NCI-H446 (cell line): ENCODE measurements at places on chromosomes 5 and 9.

DNA sequence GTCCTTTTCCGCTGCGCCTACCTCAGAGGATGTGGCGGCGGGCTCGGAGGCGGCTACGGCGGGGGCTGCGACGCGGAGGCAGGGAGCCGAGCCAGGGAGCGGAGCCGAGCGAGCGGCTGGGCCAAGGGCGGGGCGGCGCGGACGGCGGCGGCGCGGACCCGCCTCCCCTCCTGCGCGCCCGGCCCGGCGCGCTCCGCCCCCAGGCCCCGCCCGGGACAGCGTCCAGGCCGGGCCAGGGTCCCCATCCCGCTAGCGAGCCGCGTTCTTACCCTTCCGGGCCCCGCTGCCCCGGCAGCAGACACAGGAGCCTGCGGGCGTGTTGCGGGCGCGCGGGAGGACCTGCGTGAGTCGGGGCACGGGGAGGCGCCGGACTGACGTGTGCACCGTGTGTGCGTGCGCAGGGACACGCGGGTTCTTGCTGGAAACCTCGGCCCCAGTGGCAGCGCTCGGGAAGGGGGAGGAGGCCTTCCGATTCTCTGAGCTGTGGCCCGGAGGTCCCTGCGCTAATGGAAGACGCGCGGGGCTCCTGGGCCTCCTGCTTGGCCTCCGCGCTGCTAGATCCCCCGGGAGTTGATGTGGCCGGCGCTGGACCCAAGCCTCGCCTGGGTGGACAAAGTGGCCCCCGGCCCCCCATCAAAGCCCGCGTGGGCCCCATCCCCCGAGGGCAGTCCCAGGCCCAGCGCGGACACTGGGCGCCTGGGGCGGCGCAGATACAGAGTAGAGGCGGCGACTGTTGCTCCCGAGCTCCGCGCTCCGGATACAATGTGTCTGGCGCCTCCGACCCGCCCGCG, at the start of gene VDAC1:
Gene VDAC1, minus strand, starts transcription at position 350 of the 791 bp plus-strand sequence. CDS start 11,963 bp downstream, outside the sequence.
- peak; percentile 26 for DNase-seq

DNA sequence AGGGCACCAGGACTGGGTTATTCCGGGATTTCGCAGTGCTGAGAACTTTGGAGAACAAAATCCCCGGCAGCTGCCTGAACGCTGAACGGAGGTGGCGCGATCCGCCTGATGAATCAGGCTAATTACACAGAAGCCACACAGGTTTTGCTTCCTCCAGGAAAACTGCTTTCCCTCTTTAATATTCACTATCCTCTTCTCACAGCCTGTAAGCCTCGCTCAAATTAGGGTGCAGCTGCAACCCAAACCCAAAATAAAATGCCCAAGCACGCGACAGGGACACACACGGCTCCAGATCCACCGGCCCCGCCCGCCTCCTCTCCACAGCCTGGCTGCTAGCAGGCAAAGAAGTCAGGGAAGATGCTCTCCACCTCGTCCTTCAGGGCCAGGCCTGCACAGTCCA, 6.0 kb downstream of the SOHLH1 start:
- no peak for DNase-seq

DNA sequence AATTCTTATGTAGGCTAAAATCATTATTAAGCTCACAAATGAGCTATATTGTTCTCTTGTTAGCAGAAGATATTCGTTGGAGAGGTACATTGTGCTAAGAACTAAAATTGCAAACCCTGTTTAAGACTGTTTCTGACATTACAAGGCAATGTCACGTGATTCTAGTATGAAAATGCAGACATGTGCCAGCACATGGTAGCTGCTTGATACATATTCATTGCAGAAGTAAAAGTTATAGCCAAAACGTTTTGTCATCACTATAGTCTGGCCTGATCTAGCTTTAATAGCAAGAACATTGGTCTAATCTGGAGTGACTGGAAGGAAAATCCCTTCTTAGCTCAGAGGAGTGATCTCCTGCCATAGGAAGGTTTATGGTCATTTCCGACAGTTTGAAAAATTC, 144.7 kb downstream of the CFAP90 start:
- no peak for DNase-seq

DNA sequence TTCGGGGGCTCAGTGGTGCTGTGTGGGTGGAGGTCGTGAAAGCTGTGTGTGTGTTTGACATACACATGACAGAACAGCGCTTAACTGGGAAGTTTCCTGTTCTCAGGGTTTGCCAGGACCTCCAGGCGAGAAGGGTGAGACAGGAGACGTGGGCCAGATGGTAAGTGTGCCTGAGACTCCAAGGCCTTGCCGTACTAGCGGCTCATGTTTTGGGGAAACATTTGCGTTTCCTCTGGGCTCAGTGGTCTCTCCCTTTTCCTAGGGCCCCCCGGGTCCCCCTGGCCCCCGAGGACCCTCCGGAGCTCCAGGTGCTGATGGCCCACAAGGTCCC, 68.3 kb upstream of the FCN2 start:
- no peak for DNase-seq

DNA sequence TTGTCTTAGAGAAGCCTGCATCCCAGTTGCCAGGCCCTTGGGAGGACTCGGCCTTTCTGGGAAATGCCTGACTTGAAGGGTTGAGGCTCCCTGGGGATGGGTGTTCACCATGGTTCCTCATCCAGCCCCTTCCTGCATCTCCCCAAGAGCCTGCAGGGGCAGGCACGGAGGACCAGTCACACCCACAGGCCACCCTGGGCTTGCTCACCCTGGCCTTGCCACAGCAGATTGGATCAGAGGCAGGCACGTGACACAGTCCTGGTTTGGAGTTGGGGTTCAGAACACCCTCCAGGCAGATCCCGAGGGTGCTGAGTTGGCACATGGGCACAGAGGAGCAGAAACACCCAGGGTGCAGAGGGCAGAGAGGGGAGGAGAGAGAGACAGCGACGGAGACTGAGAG, 286.1 kb downstream of the PBX3 start:
- no peak for DNase-seq

- DNase-seq: no peak
These were observed 4.4 kb upstream of the SHISAL2B start for GRCh38 chr5:64685866-64686265.

- no peak for DNase-seq
These were observed 251.0 kb downstream of the DENND1A start for GRCh38 chr9:123678878-123679329.

DNA sequence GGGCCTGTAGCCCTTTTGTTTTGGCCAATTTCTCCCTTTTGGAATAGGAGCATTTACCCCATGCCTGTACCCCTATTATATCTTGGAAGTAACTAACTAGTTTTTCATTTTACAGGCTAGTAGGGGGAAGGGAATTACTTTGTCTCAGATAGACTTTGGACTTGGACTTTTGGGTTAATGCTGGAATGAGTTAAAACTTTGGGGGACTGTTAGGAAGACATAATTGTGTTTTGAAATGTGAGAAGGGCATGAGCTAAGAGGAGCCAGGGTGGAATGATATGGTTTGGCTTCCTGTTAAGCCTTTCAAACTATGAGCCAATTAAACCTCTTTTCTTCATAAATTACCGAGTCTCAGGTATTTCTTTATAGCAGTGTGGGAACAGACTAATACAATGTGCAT, 168.1 kb downstream of the FGF1 start:
- DNase-seq: no peak

DNA sequence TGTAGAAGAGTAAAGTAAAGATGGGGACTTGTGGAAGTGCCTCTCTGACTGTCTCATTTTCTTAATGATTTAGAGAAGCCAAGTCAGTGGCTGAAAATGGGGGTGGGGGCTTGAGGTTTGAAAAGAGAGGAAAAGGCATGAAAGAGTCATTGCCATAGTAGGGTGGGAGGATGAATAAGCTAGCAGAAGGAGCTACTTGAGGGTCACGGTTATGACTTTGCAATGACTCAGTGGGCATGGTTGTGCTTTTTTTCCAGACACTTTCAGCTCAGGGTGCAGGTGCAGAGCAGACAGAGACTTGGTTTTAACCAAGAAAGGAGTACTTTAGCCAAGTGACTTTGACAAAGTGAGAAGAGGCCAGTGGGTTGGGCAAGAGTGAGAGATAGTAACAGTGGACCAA, 117.8 kb downstream of the PTTG1 start:
- DNase-seq: no peak

DNA sequence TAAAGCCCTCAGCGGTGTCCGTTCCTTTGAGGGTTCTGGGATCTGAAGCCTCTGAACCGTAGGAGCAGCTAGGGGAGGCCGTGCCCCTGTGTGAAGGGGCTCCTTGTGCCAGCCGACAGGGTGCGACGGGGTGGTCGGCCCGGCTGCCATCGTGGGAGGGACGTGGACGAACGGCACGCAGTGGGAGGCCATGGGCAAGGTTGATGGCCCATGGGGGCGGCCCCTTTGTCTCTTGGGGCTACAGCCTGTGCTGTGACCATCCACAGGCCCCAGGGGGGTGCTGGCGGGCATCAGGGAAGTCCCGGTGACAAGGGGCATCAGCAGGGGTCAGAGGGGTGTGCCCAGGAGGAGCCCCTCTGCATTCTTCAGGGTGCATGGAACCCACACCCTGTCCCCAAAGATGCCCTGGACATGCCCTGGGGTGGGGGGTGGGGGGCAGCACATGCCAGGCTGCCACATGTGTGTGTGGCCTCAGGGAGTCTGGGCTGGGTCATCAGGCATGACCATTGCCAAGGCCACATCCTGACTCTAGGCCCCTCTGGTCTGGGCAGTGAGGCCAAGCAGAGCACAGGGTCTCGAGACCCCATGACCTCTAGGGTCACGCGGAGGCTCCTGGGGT, 49.6 kb upstream of the CACNA1B start:
- DNase-seq: no peak

DNA sequence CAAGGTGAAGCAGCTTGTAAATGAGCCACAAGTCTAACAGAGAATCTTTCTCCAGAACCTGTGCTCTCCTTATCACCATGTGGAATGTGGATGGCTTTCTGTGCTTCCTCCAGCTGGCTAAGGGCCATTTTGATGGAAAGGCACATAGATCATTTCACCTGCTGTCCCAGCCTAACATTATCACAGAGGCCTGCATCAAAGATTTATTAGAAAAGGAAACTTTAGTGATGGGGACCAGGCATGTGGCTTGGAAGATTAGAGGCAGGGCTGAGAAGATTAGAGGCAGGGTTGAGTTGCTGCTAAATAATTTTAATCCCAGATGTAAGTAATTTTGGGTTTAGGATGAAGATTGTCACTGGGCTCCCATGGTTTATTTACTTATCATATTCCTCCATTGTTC, 6.3 kb downstream of the SPEF2 start:
- DNase-seq: no peak

- DNase-seq: no peak
These were observed 5.8 kb upstream of the ST6GALNAC6 start for GRCh38 chr9:127905004-127905728.

DNA sequence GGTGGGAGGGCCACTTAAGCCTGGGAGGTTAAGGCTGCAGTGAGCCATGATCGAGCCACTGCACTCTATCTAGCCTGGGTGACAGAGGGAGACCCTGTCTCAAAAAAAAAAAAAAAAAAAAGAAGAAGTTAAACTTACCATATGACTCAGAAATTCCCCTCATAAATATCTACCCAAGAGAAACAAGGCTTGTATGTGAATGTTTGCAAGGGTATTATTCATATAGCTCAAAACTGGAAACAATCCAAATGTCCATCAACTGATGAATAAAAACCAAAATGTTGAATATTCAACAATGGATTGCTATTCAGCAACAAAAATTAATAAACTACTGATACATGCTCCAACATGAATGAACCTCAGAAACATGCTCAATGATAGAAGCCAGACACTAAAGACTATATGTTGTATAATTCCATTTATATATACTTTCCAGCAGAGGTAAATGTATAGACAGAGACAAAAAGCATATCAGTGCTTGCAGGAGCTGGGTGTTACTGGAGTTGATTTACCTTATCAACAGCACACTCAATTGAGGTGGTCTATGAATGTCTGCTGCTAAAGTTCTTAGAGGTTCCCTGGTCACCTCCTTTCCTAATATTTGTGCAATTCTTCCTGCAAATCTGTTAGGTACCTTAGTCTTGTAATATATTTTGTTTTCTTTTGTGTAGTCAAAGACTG, 5.3 kb upstream of the SREK1 start:
- DNase-seq: no peak

DNA sequence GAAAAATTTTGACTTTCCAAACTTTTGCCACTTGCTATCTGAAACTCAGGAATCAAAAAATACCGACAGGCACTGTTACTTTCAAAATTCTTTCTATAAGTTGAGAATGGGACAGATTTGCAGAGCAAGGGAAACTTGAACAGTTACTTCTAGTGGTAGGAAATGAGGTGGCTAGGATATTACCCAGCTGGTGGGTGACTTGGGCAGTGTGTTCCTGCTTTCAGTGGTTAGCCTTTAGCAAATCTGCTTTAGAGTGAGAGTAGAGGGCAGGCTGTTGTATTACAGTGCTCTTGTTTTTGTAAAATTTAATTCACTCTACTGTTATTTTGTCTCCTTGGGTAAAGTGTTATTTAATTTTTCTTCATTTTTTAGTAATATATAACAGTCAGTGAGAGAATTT, 40.2 kb upstream of the ROPN1L start:
- no peak for DNase-seq
